Right lung (tissue), 10 donors: ENCODE measurements at places on chromosomes 11 and 22. TPM values are rescaled to one million over a fixed set of nuclear protein-coding genes. Genes with fewer than 3 reads are reported as not detected.

- DNase-seq, result no peak
Observed at GRCh38 chr11:45933131-45933831, 10.8 kb downstream of the LARGE2 start.

DNA sequence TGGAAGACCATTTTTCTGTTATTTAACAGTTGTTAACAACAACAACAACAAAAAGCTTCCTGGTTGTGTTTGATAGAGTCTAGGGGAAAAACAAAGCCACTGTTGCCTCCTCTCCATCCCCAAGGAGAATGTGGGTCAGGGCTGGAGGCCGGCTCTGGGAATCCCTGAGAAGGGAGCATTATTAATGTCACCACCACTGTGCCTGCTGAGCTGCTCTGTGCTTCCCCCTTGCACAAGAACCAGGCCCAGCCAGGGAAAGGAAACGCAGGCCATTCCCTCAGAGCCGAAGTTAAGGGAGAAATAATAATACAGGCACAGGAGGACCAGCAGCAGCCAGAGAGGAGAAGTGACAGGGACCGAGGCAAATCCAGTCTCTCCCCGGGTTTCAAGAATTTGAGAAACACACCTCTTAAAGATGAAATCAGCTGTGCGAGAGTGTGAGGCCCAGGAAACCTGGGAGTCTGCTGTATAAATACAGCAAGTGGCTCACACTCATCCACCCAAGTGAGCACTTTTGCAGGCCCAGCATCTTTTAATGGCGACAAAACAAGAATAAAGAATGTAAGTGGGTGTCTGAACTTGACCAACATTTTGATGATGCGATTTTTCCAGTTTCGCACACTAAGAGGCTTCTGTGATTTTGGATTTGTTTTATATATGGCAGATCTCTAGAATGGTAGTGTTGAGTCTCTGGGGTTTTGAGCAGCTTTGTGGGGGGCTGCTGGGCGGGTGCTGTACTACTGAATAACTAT is 539.2 kb downstream of the NTM start:
- no peak for DNase-seq

Gene OR51F2
- polyA plus RNA-seq, result not detected

Gene H19
- 947 TPM for polyA plus RNA-seq

Gene MMP8
- 0.10 TPM for polyA plus RNA-seq

Gene AIFM3
- polyA plus RNA-seq, result 0.77 TPM

DNA sequence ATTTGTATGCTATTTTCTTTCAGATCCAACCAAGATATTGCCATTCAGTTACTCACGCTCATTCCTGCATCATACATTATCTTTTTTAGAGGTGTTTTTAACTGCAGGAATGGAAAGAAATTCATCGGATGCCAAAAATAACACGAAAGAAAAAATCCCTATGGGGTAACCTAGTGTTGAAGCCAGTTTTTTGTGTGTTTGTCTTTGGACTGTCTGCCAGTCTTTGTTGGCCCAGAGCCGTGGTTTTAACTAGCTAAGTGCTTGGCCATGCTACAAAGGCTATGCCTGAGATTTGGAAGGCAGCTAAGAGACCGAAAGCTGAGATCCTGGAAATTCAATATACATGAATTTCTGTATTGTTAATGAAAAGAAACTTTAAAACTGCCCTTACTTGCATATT is 309.8 kb upstream of the CNTN5 start:
- peak; percentile 42 for DNase-seq

DNA sequence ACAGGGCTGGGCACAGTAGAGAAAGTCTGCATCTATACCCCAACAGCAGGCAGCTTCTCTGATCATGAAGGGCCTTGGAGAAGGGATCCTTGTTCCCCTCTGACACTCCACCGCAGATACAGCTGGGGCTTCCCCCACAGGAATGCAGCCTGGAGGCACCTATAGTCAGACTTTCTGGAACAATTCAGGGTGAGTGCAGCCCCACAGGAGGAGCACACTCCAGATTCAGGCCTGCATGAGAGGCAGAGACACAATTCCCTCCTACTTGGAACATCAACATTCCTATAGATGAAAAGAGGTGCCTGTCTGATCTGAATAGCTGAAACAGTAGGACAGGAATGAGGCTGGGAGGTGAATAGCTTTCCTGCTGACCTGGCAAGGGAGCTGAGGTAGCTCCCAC is 1298.0 kb upstream of the CNTN5 start:
- no peak for DNase-seq

- DNase-seq, result no peak
Observed at GRCh38 chr11:16840951-16841350, 102.5 kb downstream of the C11orf58 start.

- DNase-seq, result no peak
Observed at GRCh38 chr11:128058580-128059208, 528.7 kb downstream of the ETS1 start.

DNA sequence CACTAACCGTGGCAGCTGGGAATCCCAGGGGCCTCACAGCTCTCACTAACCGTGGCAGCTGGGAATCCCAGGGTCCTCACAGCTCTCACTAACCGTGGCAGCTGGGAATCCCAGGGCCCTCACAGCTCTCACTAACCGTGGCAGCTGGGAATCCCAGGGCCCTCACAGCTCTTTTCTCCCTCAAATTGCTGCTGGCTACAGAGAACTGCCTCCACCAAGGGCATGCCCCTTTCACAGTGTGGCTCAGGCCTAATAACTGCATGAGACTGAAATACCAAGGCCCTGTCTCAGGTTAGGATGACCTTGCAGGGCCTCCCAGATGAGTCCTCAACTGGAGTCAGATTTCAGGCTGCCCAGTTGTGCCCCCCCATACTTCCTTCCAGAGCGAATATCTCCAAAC is 35.1 kb upstream of the GGTLC2 start:
- no peak for DNase-seq

DNA sequence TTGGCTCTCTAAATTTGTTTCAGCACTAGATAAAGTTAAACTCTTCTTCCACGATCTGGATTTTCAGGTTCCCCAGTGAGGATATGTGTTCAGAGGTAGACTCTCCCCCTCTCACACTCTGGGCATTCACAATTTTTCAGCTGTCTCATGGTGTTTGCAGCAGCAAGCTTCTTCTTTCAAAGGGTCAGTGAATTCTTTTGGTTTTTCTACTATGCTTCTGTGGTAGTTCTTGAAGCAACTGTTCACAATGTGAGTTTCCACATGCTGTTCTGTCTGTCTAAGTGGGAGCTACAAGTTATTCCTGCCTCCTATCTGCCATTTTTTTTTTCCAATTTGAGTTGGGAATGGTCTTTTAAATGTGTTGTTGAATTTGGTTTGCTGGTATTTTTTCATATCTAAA is 25.4 kb downstream of the CNTF start:
- no peak for DNase-seq

Gene OR2D2
- not detected for polyA plus RNA-seq

- no peak for DNase-seq
Observed at GRCh38 chr11:121582296-121582695, 129.5 kb upstream of the SORL1-AS1 start.

Gene FGF19
- 0.13 TPM for polyA plus RNA-seq

DNA sequence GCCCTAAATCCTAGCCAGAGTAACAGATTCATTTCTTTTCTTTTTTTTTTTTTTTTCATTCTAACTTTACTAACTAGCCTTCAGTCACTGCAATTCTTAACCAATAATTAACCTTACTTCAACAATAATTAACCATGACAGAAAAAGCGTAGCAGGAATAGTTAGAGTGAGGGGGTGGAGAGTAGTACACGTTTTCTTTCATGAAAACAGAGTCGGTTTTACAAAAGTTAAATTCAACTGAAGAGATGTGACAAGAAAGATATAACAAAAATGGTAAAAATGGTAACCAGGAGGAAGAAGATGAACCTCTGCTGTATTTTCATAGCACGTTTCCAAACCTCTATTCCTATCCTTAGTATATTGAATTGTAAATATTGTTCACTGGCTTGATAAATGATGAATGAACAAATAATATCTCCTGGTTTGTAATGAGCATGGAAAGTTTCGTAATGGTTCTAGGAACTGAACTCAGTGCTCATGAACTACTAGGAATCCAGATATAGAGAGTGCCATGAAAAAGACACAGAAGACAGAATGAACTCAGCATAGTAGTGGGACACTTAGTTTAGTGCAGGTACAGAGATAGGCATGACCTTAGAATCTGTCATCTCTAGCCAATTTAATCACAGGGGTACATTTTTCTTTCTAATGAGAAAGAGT is 116.5 kb upstream of the ANO5 start:
- DNase-seq, result no peak

Gene NLRP10
- not detected for polyA plus RNA-seq

GRCh38 chr22:40982482-40983385 is 31.6 kb downstream of the RBX1 start:
- no peak for DNase-seq

DNA sequence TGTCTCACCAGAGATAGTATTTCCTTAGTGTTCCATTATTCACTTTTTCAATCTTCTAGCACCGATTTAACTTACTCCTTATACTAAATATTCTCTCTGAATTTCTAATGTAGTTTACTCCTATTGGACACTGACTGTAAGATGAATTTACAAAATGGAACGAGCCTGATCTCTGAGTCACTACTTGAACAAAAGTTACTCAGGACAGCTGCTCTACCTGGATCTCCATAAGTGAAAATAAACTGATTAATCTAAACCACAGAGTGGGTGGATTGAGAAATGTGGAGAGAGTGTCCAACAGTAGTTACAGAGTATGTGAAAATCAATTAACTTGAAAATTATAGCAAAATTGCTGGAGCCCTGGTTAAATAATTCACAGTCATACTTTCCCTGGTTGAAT is 141.7 kb upstream of the CHORDC1 start:
- no peak for DNase-seq

DNA sequence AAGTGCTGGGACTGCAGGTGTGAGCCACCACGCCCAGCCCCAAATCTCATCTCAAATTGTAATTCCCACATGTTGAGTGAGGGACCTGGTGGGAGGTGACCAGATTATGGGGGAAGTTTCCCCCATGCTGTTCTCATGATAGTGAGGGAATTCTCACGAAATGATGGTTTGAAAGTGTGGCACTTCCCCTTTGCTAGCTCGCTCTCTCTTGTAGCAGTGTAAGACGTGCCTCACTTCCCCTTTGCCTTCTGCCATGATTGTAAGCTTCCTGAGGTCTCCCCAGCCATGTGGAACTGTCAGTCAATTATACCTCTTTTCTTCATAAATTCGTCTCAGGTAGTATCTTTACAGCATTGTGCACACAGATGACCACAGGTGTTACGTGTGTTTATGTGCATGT is 357.8 kb downstream of the CADM1 start:
- DNase-seq, result no peak

Gene HARBI1
- polyA plus RNA-seq, result 2.5 TPM
